ENCODE measurements at places on chromosomes 12 and 14. TPM values are rescaled to one million over a fixed set of nuclear protein-coding genes. Genes with fewer than 3 reads are reported as not detected.

CDKL1 gene
- 3.7 TPM for total RNA-seq

- DNase-seq: no peak
Observed at GRCh38 chr14:66507181-66507721, 696 bp upstream of the GPHN start.

BICDL1 gene
- 25.7 TPM for total RNA-seq

GRCh38 chr14:100617410-100618317 is 30.4 kb upstream of the BEGAIN start:
- DNase-seq: no peak

NID2 gene
- total RNA-seq: not detected

RHOF gene
- 73.9 TPM for total RNA-seq

IL26 gene
- total RNA-seq: not detected

- DNase-seq: no peak
Observed at GRCh38 chr14:75470238-75470797, 42.5 kb downstream of the JDP2 start.

- DNase-seq: no peak
Observed at GRCh38 chr12:29148596-29148910, 525 bp upstream of the FAR2 start.

DNA sequence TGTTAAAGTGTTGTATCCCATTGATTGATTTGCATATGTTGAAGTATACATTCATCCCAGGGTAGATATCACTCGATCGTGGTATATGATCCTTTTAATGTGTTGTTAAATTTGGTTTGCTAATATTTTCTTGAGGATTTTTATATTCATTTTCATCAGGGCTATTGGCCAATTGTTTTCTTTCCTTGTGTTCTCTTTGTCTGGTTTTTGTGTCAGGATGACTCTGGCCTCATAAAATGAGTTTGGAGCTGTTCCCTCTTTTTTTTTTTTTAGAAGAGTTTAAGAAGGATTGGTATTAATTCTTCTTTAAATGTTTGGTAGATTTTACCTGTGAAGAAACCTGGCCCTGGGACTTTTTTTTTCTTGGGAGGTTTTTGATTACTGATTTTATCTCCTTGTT is 303.5 kb upstream of the RTL1 start:
- DNase-seq: no peak

GRCh38 chr14:104803280-104803911 is 2.5 kb downstream of the ZBTB42 start:
- DNase-seq: no peak

DNA sequence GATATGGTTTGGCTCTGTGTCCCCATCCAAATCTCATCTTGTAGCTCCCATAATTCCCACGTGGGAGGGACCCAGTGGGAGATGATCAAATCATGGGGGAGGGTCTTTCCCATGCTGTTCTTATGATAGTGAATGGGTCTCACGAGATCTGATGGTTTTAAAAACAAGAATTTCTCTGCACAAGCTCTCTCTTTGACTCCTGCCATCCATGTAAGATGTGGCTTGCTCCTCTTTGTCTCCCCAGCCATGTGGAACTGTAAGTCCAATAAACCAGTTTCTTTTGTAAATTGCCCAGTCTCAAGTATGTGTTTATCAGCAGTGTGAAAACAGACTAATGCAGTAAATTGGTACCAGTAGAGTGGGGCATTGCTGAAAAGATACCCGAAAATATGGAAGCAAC is 146.2 kb downstream of the DPF3 start:
- DNase-seq: no peak

SRRM4 gene
- not detected for total RNA-seq

CMTM5 gene
- total RNA-seq: not detected

CLEC4D gene
- total RNA-seq: not detected

DNA sequence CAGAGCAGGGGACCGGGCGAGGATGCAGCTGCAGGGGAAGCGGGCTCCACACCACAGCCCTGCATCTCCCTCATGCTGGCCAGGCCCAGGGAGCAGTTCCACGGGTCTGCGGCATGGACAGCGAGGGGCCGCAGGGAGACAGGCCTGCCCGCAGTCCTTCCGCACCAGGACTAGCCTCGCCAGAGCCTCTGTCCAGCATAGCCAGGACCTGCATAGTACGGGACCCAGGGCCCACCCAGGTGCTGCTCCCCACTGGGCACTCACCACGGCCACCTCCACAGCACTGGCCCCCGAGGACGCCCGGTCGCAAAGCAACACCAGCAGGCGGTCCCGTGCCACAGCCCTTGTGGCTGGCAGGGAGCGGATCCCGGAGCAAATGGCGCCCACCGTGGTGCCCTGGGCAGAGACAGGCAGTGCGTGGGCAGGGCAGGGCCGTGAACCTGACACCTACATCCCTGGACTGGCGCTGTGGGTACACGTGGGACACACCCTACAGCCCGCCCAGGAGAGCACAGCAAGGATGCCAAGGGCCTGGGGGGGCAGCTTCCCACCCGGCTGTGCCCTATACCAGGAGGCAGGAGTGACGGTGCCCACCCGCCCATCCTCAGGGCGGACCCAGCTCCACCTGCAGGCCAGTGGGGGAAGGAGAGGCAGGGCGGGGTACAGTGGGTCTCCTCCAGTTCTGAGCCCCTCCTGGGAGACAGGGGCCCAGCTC is 23.8 kb downstream of the JAG2 start:
- DNase-seq: no peak

DNA sequence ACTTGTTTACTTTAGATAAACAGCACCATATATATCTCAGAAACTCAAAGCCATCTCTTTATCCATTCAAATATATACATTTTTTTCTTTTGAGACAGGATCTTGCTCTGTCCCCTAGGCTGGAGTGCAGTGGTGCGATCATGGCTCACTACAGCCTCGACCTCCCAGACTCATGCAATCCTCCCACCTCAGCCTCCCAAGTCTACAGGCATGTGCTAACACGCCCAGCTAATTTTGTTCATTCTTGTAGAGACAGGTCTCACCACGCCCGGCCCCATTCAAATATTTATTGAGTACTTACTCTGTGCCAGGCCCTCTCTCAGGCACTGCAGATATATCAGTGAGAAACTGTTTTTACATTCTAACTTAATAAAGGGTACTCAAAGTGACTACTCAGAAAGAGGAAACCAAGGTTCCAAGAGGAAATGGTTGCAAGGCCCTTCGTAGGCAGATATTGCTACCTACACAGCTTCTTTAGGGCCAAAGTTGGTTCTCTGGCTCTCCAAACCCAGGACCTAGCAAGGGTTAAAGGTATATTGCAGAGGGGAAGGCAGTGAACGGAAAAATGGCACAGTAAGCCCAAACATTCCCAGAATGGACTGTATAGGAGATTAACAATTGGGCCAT is 2.9 kb downstream of the ATXN3 start:
- DNase-seq: no peak

KLRK1 gene
- total RNA-seq: not detected

GRCh38 chr12:139585-139984 is 73.0 kb downstream of the IQSEC3 start:
- no peak for DNase-seq

NELL2 gene
- 0.42 TPM for total RNA-seq

FAM234B gene
- 2.7 TPM for total RNA-seq

GRCh38 chr12:79934281-79935020 is 446 bp downstream of the PPP1R12A start:
- DNase-seq: peak; percentile 44

GRCh38 chr14:101857226-101857625 is 95.7 kb downstream of the PPP2R5C start:
- no peak for DNase-seq

- no peak for DNase-seq
Observed at GRCh38 chr14:103094406-103095209, at the start of gene EXOC3L4. EXOC3L4 (plus strand) TSS chr14:103094725; CDS start chr14:103100220, 5,495 bp downstream.

- no peak for DNase-seq
Observed at GRCh38 chr12:108826807-108827721, 30.3 kb downstream of the SSH1 start.

Measured in Calu3 (cell line).